ENCODE measurements at places on chromosomes 1 and 21.

- DNase-seq: peak; percentile 3
These were observed 852.1 kb downstream of the PLA2G4A start for GRCh38 chr1:187680823-187681222.

- peak; percentile 57 for DNase-seq
These were observed 5.0 kb downstream of the JMJD4 start for GRCh38 chr1:227729881-227730629.

DNA sequence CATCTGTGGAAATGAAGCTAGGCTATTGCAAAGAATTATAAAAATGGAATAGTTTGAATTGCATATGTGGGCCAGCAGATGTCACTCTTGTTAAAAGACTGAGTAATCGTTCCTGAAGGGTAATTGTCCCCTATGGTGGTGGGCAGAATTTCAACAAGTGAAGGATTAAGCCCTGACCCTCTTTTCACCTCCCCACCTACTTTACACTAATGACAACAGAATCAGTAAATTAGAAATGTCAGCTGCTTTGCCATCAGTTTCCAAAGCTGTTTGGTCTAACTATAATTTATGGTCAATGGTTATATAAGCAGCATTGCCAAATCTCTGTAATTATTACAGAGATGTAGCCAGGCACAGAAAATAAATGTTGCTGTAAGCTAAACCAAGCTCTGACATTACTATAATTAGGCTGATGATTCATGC is 898.6 kb downstream of the AMY1C start:
- DNase-seq: no peak

DNA sequence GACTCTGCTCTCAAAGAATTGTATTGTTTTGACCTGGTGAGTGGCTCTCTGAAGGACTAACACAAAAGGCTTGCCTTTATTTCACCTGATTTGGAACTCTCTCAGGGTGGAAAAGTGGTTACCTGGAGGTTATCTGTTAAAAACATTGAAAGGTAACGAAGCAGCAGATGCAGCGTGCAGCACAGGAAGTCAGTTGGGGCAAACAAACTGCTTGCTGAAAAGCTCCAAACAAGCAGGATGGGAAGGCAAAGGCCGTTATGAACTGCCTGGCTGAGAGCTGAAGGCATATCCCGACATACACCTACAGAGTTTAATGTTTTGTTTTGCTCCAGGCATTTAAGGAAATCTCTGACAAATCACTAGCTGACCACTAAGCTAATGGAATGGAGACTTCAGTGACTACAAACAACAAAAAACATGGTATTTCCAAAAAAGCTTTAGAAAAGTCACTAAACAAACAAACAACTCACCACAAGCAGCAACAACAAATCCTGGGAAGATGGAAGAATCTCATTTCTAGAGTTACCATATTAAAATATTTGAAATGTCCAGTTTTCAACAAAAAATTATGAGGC is 44.3 kb upstream of the BATF3 start:
- peak; percentile 3 for DNase-seq

DNA sequence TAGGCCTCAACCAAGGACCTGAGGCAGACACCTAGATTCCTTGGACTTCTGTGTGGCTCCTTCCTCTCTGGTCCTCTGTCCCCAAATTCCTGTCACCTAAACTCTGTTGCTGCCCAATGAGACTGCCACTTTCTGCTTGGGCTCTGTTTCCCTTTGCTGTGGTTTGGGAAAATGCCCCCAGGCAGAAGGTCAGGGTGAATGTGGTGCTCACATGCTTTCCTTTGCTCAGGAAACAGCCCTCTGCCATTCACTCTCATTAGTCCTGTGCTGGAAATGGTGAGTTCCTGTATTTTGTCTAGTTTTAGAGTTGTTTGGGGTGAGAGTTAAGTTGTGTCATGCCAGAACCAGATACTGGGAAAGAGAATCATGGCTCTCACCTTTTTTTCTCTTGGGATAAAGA is 22.7 kb upstream of the SHE start:
- no peak for DNase-seq

GRCh38 chr1:207805841-207806421 is 54.1 kb downstream of the CD46 start:
- peak; percentile 96 for DNase-seq

DNA sequence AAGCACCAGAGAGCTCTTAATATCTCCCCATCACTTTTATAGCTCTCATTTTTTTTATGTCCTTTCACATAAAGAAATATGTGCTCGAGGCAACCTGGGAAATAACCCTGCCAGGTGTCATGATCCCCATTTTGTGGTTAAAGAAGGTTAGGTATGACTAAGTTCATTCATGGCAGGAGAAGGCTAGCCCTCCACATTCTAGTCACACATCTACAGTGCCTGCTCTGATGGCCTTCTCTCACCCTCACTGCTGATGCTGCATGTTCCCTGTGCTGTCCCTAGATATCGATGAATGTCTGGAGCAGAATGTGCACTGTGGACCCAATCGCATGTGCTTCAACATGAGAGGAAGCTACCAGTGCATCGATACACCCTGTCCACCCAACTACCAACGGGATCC is 187.5 kb downstream of the TPR start:
- no peak for DNase-seq

DNA sequence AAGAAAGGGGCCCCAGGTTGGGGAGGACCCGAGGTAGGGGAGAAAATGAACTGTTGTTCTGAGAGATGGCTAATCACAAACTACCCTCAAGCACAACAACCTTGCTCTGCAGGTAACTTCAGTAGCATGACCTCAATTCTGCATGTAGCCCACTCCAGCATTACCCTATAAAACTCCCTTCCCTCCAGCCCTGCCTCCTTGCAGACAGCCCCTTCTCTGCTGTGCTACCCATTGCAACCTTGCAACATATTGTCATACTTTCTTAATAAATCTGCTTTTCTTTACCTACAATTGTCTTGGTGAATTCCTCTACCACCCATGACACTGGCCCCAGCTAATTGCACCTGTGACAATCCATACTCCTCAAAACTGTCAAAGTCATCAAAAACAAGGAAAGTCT is 428.9 kb downstream of the MATN1 start:
- no peak for DNase-seq

- peak; percentile 39 for DNase-seq
These were observed 5.5 kb downstream of the EFNA3 start for GRCh38 chr1:155083865-155084721.

DNA sequence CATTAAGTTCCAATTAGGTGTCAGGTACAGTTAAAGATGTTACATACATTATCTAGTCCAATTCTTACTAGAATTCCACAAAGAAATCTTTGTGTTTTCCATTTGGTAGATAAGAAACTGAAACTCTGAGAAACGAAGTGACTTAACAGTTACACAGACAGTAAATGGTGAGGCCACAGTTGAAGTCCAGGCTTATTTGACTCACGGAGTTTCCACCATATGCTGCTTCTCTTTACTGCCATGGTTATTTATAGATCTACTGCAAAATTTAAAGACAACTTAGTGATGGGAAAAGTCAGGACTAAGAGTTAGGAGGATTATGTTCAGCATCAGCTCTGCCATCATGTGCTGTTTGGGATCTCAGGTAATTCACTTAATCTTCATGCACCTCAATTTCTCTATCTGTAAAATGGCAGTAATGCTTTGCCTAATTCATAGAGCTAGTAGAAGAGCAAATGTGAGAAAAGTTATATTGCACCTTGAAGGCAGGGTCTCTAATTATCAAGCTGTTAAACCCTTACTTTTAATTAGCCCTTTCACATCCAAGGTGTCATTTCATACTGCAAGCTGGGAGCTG is 26.2 kb upstream of the SAMSN1 start:
- no peak for DNase-seq

DNA sequence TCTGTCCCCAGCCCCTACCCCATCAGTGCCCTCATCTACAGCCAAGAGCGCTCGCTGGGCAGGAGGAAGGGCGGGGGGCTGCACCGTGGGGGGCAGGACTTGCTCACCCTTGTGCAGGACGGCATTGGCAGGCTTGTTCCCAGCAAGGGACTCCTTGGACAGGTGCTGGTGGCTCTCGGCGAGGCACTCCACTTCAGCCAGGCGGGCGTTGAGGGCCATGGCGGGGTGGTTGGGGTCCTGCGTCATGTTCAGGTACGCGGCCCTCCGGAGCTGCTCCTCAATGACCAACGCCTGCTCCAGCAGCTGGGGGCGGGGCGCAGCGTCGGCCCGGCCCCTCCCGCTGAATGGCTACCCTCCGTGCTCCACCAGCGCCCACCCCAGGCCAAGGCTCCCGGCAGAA is 64.0 kb downstream of the KCNAB2 start:
- DNase-seq: no peak

- no peak for DNase-seq
These were observed 71.6 kb downstream of the RERE start for GRCh38 chr1:8745749-8746390.

DNA sequence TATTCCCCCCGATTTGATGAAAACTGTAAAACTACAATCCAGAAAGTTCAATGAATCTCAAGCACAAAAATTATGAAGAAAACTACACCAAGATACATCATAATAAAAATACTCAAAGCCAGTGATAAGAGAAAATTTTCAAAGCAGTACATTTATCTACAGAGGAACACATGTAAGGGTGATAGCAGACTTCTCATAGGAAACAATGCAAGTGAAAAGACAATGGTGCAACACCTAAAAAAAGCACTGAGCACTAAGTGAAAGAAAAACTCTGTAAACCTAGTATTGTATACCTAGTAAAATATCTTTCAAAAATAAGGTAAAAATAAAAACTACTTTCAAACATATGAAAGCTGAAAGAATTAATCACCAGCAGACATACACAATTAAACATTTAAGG is 76.1 kb upstream of the IRF2BP2 start:
- DNase-seq: no peak

DNA sequence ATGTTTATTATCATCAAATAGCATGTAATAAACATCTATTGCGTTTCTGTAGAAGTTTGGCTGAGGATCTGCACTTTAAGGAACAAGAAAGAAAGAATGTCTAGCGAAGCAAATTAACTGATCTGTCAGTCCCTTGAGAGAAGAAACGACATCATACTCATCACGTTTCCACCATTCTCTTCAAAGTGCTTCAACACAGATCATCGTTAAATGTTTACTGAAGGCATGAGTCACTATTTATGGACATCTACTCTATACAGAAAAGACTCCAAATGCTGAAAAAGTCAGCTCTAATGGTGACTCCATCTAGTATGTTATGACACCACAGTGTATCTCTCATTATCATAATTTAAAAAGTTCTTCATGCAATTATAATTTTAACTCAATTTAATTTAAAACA is 369.1 kb downstream of the RGS7 start:
- peak; percentile 44 for DNase-seq

DNA sequence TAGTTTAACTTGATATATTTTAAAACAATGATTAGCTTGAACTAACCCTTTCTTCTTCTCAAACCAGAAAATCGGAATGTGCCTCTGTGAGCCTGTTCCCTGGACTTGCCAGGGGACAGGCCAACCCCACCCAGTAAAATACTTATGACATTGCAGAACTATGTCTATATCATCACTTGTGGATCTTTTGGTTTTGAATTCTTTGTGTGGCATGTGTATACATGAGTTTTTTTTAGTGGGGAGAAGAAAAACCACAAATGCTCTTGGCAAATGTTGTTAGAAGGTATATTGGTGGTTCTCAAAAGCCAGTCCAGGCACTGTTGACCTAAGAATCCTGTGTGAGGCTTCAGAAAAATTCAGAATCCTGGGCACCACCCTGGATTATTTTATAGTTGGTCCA is 347.4 kb downstream of the SIPA1L2 start:
- no peak for DNase-seq

DNA sequence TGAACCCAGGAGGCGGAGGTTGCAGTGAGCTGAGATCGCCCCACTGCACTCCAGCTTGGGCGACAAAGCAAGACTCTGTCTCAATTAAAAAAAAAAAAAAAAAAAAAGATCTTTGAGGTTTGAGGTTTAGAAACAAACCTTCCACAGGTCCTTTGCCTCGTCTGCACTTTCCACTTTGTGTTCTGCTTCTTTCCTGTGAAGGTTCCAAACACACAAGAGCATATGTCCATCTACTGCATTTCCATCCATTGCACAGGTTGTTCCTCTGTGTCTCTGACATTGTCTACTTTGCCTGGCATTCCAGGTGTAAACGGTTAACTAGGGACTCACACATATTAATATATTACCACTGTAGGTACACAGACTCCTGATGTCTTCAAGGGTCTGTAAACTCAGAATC is 40.1 kb downstream of the DSTYK start:
- no peak for DNase-seq
